T-cell (primary cell): ENCODE measurements at places on chromosomes 13 and 19. TPM values are rescaled to one million over a fixed set of nuclear protein-coding genes. Genes with fewer than 3 reads are reported as not detected.
A peak's percentile ranks its signal among the peaks of the same experiment; 100 is the strongest.

The ZNF541 gene
- 0.79 TPM for total RNA-seq

The HAUS8 gene
- total RNA-seq = 19.4 TPM

The SSBP4 gene
- total RNA-seq = 127 TPM

GRCh38 chr13:26037302-26037701 lies 14.5 kb downstream of the SHISA2 start:
- no peaks in the 10 kb centered on the region for H3K4me1 ChIP-seq
- H3K27ac ChIP-seq = no peak overlapping the region
- H3K27me3 ChIP-seq = peaks cover 3% of the 10 kb centered on the region
- H3K4me3 ChIP-seq = no peak overlapping the region
- no peaks in the 10 kb centered on the region for H3K36me3 ChIP-seq

DNA sequence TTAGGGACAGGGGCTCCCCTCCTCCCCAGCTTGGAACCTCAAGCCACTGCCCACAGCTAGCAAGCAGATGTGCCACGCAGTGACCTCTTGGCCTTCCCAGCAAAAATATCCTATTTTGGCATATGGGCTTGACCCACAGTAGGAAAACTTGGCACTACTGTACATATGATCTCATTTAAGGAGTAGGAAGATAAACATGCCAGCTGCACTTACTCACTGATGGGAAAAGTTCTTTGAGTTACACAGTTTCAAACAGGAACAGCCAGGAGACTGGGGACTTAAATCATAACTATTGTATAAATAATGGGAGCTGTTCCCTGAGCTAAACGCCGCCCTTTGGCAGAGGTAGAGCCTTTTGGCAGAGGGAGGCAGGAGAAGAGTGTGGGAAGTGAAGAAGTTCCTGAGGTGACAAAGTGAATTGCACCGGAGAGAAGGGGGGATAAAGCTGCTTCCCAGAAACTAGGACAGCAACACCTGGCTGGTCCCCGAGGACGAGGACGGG lies 6.1 kb downstream of the SACS start:
- H3K4me3 ChIP-seq = no peak overlapping the region
- H3K27me3 ChIP-seq = peaks cover 12% of the 10 kb centered on the region
- H3K27ac ChIP-seq = no peak overlapping the region
- no peak for DNase-seq
- no peaks in the 10 kb centered on the region for H3K4me1 ChIP-seq

DNA sequence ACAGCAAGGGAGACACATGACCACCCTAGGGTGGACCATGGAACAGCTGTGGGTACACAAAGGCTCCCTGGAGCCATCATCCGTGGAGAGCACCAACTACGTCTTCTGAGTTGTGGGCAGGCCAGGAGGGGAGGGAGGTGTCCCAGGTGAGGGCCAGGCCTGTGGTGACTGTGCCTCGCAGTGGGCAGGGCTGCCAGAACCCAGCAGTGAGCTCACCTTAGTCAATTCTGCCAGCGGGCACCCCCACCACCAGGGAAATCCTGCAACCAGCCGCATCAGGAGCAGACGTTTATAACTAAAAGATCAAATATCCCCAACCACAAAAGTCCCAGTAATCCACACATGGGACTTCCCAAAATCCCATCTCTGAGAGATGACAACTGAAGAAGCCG lies 19.6 kb downstream of the ELL start:
- no peaks in the 10 kb centered on the region for H3K27me3 ChIP-seq
- DNase-seq = no peak
- no peak overlapping the region for H3K4me3 ChIP-seq
- H3K27ac ChIP-seq = peak overlapping the region; percentile 63
- peaks cover 11% of the 10 kb centered on the region for H3K4me1 ChIP-seq

DNA sequence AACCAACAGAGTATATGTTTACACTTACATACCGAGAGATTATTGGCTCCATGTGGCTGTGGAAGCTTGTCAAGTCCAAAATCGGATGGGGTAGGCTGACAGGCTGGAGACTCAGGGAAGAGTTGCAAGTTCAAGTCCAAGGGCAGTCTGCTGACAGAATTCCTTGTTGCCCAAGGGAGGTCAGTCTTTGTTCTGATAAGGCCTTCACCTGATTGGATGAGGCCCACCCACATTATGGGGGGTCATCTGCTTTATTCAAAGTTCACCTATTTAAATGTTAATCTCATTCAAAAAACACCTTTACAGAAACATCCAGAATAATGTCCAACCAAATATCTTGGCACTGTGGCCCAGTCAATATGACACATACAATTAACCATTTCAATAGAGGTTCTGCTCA lies 452.4 kb downstream of the KLF12 start:
- H3K27me3 ChIP-seq = no peaks in the 10 kb centered on the region
- no peak overlapping the region for H3K27ac ChIP-seq

DNA sequence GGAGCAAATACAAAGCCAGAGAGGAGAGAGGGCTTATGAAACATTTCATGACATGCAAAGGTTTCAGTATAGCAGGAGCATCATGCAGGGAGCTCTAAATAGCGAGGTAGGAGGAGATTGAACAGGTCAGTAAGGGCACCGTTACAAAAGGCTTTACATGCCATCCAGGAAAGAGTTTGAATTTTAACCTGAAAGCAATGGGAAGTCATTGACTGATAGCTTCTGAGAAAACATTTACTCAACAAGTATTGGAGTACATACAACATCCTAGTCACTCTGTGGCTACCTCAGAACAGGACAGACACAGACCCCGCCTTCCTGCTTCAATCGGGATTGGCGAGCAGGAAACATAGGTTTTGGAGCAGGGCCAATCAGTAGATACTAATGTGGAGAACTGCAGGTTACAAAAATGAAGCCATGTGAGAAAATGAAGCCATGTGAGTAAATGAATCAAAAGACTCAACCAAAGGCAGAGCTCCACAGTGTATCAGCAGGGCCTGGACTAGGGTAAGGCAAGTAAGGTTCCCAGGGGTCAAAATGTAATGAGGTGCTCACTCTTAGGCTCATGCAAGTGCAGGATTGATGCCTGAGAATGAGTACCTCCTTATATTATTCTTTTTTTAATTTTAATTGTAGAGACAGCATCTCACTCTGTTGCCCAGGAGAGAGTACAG lies 46.8 kb upstream of the FNDC3A start:
- no peak overlapping the region for H3K4me3 ChIP-seq
- H3K27ac ChIP-seq = no peak overlapping the region
- no peaks in the 10 kb centered on the region for H3K27me3 ChIP-seq
- no peaks in the 10 kb centered on the region for H3K4me1 ChIP-seq

- H3K4me1 ChIP-seq = no peaks in the 10 kb centered on the region
- no peaks in the 10 kb centered on the region for H3K36me3 ChIP-seq
- no peak overlapping the region for H3K27ac ChIP-seq
- no peaks in the 10 kb centered on the region for H3K27me3 ChIP-seq
- DNase-seq = no peak
- H3K4me3 ChIP-seq = no peak overlapping the region
These were observed 63.1 kb downstream of the UNC13A start for GRCh38 chr19:17625043-17625442.

- H3K4me1 ChIP-seq = no peaks in the 10 kb centered on the region
- no peaks in the 10 kb centered on the region for H3K36me3 ChIP-seq
- no peak for DNase-seq
- no peaks in the 10 kb centered on the region for H3K27me3 ChIP-seq
These were observed 259.2 kb downstream of the RFC3 start for GRCh38 chr13:34076943-34077703.

- no peak for DNase-seq
- H3K36me3 ChIP-seq = no peaks in the 10 kb centered on the region
- no peak overlapping the region for H3K4me3 ChIP-seq
These were observed 3.2 kb upstream of the ZNF235 start for GRCh38 chr19:44308011-44308410.

The EPSTI1 gene
- 15.3 TPM for total RNA-seq

DNA sequence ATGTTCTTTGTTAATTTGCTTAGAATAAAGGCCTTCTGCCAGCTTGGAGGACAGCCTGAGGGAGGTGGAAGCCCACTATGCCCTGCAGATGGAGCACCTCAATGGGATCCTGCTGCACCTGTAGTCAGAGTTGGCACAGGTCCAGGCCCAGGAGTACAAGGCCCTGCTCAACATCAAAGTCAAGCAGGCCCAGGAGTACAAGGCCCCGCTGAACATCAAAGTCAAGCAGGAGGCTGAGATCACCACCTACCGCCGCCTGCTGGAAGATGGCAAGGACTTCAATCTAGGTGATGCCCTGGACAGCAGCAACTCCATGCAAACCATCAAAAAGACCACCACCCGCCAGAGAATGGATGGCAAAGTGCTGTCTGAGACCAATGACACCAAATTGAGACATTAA lies 41.7 kb downstream of the ZNF85 start:
- H3K27ac ChIP-seq = no peak overlapping the region
- H3K36me3 ChIP-seq = no peaks in the 10 kb centered on the region
- peaks cover 4% of the 10 kb centered on the region for H3K27me3 ChIP-seq

- peaks cover 36% of the 10 kb centered on the region for H3K4me1 ChIP-seq
- DNase-seq = no peak
- H3K27me3 ChIP-seq = no peaks in the 10 kb centered on the region
These were observed 460.6 kb downstream of the FOXO1 start for GRCh38 chr13:40205771-40206240.

The TTC9B gene
- total RNA-seq = not detected

- H3K4me1 ChIP-seq = peaks cover 26% of the 10 kb centered on the region
- no peaks in the 10 kb centered on the region for H3K36me3 ChIP-seq
- H3K27ac ChIP-seq = no peak overlapping the region
- H3K4me3 ChIP-seq = no peak overlapping the region
These were observed 35.4 kb downstream of the DNAJC15 start for GRCh38 chr13:43058831-43059230.

DNA sequence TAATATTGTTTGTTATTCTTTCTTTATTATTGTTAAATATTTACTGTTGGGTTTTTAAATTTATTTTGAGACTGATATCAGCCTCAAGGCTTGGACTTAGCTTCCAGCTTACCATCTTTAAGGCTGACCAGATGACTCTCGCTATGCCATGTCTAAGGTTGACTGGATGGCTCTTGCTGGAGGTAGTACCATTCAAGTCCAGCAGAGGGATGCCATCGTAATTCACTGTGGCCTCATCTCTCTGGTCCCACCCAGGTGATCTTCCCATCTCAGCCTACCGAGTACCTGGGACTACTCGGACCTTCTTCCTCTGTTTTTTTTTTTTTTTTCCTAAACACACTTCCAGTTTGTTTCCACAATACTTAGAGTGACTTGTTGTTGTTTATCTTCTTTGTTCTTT lies 41.7 kb upstream of the ZNF91 start:
- peaks cover 2% of the 10 kb centered on the region for H3K27me3 ChIP-seq
- H3K4me1 ChIP-seq = no peaks in the 10 kb centered on the region
- H3K27ac ChIP-seq = no peak overlapping the region
- no peak for DNase-seq

GRCh38 chr13:42275098-42275471 lies 3.1 kb downstream of the AKAP11 start:
- no peak for DNase-seq
- H3K4me3 ChIP-seq = no peak overlapping the region
- H3K36me3 ChIP-seq = no peaks in the 10 kb centered on the region
- peaks cover 49% of the 10 kb centered on the region for H3K4me1 ChIP-seq

- H3K4me1 ChIP-seq = no peaks in the 10 kb centered on the region
- no peak for DNase-seq
- H3K36me3 ChIP-seq = no peaks in the 10 kb centered on the region
- no peak overlapping the region for H3K27ac ChIP-seq
These were observed 25.7 kb upstream of the TPP2 start for GRCh38 chr13:102571075-102571474.

GRCh38 chr13:112725346-112726015 lies 35.6 kb downstream of the ATP11A start:
- H3K27ac ChIP-seq = no peak overlapping the region
- H3K4me3 ChIP-seq = no peak overlapping the region
- H3K36me3 ChIP-seq = peaks cover 2% of the 10 kb centered on the region
- no peaks in the 10 kb centered on the region for H3K27me3 ChIP-seq

DNA sequence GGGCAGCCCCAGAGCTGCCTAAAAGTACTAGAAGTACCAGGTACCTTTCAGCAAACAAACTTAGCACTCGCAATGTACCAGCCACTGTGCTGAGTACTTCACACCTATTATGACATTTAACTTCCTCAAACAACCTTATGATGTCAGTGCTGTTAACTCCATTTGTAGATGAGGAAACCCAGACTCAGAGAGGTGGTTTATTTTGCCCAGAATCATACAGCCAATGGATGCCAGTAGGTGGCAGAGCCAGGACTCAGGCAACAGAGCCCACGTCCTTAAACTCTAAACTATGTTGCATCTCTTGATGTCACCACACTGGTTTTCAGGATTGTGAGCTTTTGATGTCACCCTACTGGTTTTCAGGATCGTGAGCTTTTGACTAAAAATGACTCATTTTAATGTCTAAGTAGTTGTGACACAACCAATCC lies 78.9 kb downstream of the FLT1 start:
- no peak for DNase-seq
- no peaks in the 10 kb centered on the region for H3K27me3 ChIP-seq
- H3K4me1 ChIP-seq = no peaks in the 10 kb centered on the region
- no peak overlapping the region for H3K4me3 ChIP-seq
- H3K36me3 ChIP-seq = no peaks in the 10 kb centered on the region
- no peak overlapping the region for H3K27ac ChIP-seq

DNA sequence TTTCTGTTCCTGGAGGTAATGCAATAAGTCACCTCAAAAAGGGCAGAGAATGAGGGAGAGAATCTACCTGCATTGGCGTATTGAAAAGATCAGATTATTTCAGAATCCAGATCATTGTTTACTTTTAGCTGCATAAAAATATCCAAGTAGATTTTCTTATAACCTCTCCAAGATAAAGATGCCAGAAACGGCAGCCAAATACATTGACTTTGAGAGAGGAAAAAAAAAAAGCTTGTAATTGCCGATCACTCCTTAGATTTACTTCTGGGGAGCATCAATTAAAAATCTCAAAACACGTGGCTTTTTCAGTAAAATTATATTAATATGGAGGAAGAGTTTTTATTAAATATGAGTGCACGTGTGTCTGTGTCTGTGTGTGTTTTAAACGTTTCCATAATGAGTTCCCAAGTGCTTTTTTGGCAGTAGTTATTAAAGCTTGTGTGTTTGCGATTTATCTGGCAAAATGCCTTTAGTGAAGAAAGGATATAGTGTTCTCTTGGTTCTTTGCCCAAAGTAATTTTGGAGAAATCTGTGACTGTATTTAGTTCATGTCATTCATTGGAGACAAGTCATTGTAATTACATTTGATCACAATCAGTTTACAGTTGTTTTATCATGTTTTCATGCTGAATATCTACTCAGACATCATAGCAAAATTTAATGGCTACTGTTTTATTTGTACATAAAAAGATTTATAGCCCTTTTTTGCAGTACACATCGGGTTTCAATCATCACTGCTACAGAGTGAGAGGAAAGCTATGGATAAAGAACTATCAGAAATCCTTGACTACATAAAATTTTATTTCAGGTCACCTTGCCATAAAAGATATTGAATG lies 176.1 kb downstream of the TM9SF2 start:
- no peak for DNase-seq
- H3K27ac ChIP-seq = no peak overlapping the region
